AG09319 (cell line): ENCODE measurements at places on chromosomes 7 and 10.

DNA sequence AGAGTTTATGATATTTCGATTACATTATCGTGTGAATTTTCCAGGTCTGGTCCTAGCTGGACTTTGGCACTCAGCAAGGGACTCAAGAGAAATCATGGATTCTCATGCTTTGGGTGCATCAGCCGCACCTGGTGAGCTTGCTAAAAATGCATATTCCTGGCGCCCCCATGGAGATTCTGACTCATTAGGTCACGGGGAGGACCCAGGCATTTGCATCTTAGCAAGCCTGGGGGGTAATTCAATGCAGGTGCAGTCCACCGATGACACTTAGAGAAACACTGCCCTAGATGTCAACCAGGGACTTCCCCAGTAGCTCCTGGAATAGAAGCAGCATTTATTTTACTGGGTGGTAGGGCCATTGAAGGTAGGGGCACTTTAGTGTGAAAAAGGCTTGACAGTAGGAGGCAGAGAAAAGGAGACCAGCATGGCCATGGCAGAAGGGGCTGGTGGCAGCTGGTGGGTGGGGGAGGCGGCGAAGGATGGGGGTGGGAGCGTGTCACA is 29.9 kb upstream of the PDCD4 start:
- no peak for DNase-seq

GRCh38 chr7:51471981-51472296 is 155.3 kb upstream of the COBL start:
- no peak for DNase-seq

GRCh38 chr7:134684165-134684564 is 37.5 kb downstream of the BPGM start:
- no peak for DNase-seq

DNA sequence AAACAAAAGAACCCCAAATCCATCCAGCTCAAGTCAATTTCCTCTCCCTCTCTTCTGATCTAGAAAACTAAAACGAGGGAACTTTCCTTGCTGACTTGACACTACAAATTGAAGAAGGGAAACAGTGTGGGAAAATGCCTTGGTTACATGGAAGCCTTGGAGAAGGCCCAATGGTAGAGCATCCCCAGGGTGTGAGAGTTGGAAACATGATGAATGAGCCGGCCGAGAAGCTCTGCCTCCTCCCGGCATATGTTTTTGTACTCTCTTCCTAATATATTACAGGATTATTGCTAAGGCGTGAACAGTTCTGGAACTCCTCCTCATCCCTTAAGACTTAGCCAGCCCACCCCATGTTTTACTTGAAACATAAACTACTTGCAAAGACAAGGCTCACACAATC is 618.2 kb upstream of the MGMT start:
- DNase-seq, result no peak

GRCh38 chr7:136114966-136115762 is 138.0 kb upstream of the MTPN start:
- peak; percentile 22 for DNase-seq

GRCh38 chr10:126638542-126638941 is 32.0 kb downstream of the C10orf90 start:
- DNase-seq, result no peak

DNA sequence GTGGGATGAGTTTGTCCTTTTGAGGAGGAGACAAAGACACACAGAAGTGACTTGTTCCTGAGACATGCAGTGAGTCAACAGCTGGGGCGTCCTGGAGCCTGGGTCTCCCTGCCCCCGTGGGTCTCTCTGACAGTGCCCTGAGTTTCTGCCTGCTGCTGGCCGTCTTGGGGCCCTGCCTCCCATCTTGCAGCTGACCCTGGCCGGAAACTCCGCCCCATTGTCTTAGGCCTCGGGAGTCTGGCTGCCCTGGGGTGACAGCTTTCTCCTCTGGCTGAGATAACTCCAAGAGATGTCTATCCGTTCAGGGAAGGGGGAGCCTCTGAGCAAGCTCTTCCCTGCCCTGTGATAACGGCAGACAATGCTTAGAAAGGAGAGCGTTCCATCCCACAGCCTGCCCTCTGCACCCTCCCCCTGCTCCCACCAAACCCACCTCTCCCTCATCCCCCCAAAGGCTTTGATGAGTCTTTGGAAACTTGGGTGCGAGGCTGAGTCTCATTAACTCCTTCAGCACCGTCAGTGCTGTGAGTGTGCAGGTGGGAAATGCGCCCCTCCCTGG is 69.5 kb upstream of the PODXL start:
- no peak for DNase-seq

DNA sequence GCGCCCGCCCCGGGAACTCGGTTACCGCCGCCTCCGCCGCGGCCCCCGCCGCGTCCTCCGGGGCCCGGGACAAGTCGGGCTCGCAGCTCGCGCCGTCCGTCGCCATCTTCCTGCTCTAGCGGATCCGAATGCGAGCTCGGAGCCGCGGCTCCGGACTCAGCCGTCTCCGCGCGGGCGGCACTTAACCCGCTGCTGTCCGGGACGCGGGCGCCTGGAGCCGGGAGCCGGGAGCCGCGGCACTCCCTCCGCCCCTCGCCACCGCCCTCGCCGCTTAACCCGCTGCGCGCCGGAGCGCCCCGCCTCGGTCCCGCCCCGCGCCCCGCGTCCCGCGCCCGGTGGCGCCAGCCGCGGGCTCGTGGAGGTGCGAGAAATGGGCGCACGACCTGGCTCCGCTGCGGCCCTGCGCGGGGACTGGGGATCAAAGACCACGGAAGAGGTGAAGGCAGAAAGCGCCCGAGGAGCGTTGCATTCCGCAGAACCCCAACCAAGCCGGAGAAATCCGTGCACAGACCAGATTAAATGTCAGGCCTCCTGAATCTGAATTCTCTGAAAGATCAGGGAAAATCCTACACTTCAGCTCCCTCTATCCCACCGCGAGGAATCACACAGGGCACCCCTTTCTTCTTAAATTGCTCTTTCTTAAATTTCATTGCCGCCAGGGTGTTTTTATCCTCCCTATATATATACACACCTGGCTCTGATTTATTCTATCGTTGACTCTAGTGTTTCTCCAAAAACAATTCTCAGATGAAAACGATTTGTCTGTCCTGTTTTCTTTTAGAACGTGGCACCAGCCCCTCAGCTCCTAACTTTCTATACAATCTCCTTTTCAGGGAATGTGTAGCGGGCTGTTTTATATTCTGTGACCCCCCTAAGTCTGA is at the start of gene CTTNBP2:
Gene CTTNBP2 (minus strand): TSS at position 132 of the 881 bp plus-strand sequence. CDS start 26 bp downstream, at position 106.
- no peak for DNase-seq

GRCh38 chr7:80921130-80921529 is 2.3 kb upstream of the SEMA3C start:
- DNase-seq, result no peak

- DNase-seq, result peak; percentile 100
These were observed 65.0 kb downstream of the STK17A start for GRCh38 chr7:43647673-43648472.

DNA sequence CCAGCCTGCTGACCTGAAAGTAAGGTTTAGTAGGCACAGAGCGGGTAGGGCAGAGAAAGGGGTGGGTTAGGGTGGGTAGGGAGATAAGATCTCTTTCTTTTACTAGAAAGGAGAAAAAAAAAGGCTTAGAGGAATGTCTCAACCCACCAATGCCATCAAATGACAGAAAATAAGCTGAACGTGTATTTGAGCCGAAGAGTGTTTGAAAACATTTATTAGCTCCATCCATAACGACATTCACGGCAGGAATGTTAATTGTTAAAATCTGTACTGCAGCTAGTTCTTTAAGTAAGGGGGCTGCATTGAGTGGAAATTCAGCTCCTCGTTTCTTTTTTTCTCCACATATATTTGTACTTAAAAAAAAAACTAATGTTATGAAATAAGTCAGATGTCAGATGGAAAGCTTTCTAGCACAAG is 63.7 kb upstream of the ARID5B start:
- no peak for DNase-seq

DNA sequence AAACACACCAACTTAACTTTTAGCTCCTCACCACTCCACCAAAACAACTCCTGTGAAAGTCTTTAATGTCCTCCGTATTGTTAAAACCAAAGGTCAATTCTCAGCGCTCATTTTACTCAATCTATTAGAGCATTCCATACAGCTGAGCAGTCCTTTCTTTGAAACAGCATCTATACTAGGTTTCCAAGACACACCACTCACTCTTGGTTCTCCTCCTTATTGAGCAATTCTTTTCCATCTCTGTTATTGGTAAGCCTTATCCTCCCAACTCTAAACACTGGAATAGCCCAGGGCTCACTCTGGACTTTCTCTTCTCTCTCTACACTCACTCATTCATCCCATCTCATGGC is 34.9 kb downstream of the COA1 start:
- DNase-seq, result peak; percentile 67

- DNase-seq, result no peak
These were observed 139.7 kb upstream of the PCBD1 start for GRCh38 chr10:71028066-71028465.
